Hypothalamus (tissue), 51 donors: ENCODE measurements at places on chromosomes 6 and 20.
A peak's percentile ranks its signal among the peaks of the same experiment; 100 is the strongest.

- DNase-seq = no peak
These were observed 21.6 kb upstream of the PI3 start for GRCh38 chr20:45153147-45153546.

DNA sequence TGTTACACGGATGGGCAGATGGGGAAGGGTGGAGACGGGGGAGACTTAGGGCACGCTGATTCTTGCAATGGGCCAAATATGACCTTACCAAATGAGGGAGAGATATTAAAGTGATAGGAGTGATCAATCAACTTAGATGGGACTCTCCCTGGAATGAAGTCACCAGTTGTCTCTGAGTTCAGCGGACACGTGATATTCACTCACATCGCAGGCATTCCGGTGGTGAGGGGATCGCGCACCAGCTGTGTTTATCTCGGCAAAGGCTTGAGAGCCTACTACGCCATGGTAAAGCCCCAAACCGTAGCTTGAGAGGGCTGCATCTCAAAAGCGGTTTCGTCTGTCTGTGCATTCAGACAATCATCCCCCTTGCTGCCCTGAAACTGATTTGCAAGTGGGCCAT lies 5.5 kb downstream of the BMP7 start:
- DNase-seq = no peak

DNA sequence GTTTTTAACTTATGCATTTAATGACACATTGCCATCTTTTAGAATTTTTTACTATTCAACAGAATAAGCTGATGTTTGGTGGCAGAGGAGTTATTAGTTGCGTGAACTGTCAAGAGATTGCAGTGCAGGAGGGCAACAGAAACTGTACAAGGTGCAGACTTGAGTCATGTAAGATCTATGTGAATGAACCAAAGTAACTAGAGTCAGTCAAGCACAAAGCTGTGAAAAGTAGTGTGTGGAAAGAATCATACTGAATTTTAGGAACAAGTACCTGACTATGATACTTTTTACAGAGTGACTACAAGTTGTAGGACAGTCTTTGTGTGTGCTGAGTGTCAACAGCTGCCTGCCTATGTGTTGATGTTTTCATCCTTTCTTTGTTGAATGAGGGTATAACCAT lies 2.7 kb upstream of the C6orf163 start:
- DNase-seq = no peak

GRCh38 chr20:41424011-41424410 lies 57.4 kb upstream of the EMILIN3 start:
- no peak for DNase-seq

DNA sequence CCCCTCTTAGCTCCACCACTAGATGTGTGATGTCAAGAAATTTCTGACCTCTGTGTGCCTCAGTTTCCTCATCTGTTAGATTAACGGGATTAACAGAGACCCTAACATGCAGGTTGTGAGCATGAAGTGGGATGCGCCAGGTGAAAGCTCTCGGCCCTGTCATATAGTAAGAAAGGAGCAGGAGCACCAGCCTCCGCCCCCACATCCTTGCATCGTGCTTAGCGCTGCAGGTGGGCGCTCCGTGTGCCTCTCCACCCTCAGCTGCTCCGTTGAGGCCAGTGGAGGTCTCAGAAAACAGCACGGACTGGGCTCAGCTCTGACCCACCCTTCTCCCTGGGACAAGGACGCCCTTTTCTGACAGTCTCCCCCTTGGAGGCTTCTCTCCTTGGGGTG lies 63.4 kb downstream of the TCP11 start:
- no peak for DNase-seq

DNA sequence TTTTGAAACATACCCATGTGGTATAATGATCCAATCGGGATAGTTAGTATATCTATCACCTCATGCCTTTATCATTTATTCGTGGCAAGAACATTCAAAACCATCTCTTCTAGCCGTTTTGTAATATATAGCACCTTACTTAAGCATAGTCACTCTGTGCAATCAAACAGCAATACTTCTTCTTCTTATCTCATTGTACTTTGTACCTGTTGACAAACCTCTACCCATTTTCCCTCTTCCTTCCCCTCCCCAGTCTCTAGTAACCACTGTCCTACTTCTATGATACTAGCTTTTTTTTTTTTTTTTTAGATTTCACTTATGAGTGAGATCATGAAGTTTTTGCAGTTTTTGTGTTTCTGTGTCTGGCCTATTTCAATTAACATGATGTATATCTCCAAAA lies 296.7 kb downstream of the EYS start:
- no peak for DNase-seq

DNA sequence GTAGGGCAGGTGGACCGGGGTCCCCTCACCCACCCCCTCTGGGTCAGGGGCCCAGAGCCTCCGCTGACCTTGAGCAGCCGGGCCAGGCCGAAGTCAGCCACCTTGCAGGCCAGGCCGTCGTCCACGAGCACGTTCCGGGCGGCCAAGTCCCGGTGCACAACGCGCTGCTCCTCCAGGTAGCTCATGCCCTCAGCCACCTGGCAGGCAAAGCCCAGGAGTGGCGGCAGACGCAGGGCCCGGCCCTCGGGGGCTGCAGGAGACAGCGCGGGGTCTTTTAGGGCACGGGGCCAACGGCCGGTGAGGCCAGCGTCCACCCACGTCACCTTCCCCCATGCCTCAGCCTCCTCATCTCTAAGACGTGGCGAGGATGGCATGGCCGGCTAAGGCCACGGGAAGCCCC lies 4.2 kb upstream of the PTK6 start:
- no peak for DNase-seq

GRCh38 chr6:35318196-35319171 lies 20.9 kb downstream of the DEF6 start:
- DNase-seq = peak; percentile 72

- DNase-seq = no peak
These were observed 32.6 kb downstream of the MAN1A1 start for GRCh38 chr6:119317007-119317406.

- DNase-seq = no peak
These were observed 8.0 kb downstream of the REPS1 start for GRCh38 chr6:138979813-138980668.

- DNase-seq = no peak
These were observed 628.0 kb upstream of the ID4 start for GRCh38 chr6:19209202-19209601.

DNA sequence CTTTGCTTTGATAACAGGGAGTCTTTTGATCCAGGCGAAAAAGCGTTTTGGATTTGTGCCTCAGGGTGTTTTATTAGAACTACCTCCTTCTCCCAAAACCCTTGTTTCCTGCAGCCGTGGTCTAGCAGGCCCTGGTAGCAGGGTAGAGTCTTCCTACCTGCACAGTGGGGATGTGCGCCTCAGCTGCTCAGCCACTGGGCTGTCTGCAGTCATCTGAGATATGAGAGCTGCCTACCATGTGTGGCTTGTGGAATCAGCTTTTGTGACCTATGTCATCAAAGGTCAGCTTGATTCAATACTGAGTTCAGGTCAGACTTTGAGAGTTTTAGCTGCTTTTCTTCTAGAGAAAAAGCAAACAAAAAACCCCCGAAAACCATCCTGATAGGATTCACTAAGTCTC lies 279.5 kb downstream of the CLIC5 start:
- no peak for DNase-seq

DNA sequence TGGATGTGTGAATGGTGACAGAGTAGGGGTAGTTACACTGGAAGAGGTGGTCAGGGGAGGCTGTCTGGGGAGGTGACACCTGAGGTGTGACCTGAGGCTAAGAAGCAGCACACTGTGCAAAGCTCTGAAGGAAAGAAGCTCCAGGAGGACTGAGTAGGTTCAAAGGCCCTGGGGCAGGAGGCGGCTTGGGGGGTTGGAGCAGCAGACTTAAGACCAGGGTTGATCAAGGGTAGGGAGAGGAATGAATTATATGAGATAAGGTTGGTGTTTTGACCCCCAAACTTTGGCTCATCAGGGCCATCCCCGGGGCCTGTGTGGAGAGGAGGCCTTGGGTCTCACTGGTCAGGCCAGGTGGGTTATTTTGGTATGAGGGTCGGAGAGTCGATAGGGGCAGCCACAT lies 166.1 kb downstream of the GRM4 start:
- DNase-seq = no peak

DNA sequence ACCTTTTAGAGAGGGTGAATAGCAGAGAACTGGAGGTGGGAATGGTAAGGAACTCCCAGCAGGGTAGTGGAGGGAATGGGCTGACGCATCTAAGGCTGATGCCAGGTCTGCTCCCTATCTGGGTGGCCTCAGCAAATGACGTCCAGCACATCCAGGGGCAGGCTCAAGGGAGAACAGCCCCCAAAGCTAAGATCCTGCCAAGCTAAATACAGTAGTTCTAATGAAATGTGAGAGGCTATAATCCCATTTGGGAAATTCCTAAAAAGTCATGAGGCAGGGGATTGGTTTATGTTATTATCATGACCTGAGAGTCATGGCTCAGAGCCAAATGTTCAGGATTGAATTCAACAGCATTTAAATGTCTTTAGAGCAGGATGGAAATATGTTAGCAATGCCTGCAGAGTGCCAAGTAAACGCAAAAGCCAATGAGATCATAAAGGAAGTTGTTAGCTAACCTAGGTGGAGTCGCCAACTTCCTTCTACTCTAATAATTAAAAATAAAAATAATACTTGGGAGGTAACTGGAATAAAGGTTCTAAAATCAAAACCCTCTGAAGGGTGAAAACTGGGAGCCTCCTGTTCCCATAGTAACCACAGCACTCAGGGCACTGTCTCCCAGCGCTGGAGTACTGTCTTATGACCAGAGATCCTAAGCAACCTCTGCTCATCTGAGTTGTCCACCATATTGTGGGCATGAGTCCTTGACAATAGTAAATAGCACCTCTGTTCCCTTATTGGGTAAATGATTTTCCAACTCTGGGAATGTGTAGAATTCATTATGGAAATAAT lies 34.8 kb downstream of the IYD start:
- DNase-seq = no peak

DNA sequence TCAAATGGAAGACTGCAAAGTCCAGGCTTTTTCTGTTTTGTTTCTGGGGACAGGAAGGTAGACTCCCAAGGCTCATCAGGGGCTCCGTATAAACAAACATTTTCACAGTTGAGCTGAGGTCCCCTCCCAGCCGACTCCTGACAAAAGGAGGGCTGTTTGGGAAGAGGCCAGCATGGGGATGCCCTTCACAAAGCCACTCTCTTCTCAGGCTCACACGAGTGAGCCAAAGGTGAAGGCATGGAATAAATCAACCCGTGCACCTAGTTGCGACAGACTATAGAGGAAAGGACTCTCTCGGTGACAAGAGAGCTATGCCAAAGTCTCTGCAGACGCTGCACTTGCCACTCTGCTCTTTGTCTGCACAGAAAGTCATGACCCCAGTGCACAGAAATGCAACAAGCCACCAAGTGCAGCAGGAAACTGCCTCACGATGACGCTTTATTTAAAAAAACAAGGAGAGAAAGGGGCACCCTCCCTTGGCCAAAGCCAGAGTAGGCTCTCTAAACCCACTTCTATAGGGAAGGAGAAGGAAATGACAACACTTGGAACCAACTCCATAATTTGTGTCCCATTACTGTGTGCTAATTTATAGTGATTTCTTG lies 21.0 kb downstream of the JAG1 start:
- DNase-seq = no peak

DNA sequence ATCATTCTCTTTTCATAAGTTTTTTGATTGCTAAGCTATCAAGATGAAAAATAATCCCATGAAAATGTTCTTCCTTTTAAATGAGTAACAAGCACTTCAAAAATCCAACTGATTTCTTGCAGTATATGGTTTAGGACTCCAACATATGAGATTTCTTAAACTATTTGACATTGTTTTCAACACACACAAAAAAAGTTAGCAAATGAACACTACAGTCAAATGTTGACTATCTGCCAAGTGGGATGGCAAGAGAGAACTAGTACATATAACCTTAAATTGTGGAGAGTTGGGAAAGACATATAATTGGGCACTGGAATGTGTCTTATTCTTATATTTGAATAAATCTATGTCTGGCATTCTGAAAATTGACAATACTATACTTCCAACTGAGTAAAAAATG lies 15.6 kb downstream of the COL21A1 start:
- DNase-seq = no peak

DNA sequence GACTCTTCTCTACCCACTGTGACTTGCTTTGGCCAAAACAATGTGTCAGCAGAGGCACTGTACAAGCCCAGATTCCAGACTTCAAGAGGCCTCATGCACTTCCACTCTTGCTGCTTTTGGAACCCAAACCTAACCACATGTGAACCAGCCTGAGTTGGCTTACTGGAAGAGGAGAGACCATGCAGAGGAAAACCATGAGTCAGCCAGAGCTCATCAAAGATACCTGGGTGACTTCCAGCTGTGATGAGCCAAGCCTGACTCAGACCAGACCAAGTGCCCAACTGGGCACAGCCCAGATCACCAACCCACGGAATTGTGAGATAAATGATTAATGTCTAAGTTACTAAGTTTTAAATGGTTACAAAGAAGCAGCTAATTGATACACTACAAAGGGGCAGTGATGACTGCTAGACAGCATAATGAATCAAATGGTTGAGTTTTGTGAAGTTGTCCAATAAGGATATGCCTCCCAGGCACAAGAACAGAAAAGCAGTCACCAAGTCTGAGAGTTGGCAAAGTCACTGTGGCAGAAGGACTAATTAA lies 16.2 kb upstream of the BEND6 start:
- DNase-seq = no peak

GRCh38 chr6:115456848-115457247 lies 603.8 kb downstream of the FRK start:
- no peak for DNase-seq

GRCh38 chr6:47669684-47670513 lies 28.5 kb upstream of the ADGRF4 start:
- DNase-seq = no peak

DNA sequence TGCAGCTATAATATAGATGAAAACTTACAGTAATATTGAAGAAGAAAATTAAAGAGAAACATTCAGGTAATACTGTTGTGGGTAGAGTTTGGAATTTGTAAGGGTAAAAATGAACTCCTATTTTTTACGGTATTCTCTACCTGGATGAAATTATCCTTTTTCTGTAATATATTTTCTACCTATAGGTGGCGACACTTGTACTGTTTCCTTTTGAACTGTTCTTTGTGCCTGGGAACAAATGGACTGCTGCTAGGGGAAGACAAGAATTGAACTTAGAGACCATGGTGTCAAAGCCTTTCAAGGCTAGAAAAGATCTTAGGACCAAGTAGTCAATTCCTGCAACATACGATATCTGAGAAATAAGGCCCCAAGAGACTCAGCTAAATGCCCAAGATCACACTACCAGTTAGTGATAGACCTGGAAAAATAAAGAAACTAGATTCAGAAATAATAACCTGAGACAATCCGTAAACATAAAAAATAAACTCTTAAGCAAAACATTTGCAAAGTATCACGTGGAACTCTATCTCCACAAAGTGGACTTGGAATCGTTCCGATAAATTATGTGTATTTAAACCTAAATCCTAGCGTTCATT lies 383.8 kb downstream of the TFAP2A start:
- DNase-seq = no peak

DNA sequence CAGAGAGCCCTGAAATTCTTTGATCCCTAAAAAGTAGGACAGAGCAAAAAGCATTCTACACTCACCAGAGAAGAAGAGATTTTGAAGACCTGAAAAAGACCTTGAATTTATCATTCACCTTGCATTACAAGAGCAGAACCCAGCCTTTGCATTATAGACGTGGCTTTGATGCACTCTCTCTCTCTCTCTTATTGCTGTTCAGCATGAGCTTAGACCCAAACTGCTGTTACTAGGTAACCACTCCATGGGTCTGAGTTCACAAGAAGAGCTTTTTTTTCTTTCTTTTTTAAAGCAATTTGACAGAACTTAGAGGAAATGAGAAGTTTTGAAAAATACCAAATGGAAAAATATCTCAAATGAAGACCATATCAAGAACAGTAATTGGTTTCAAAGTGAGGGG lies 44.4 kb downstream of the COL9A1 start:
- no peak for DNase-seq

- DNase-seq = no peak
These were observed 183.8 kb downstream of the TAF4 start for GRCh38 chr20:61881861-61882260.

GRCh38 chr6:166554316-166554715 lies 32.2 kb downstream of the RAMACL start:
- DNase-seq = no peak
